ENCODE measurements at places on chromosomes 5 and 9.

DNA sequence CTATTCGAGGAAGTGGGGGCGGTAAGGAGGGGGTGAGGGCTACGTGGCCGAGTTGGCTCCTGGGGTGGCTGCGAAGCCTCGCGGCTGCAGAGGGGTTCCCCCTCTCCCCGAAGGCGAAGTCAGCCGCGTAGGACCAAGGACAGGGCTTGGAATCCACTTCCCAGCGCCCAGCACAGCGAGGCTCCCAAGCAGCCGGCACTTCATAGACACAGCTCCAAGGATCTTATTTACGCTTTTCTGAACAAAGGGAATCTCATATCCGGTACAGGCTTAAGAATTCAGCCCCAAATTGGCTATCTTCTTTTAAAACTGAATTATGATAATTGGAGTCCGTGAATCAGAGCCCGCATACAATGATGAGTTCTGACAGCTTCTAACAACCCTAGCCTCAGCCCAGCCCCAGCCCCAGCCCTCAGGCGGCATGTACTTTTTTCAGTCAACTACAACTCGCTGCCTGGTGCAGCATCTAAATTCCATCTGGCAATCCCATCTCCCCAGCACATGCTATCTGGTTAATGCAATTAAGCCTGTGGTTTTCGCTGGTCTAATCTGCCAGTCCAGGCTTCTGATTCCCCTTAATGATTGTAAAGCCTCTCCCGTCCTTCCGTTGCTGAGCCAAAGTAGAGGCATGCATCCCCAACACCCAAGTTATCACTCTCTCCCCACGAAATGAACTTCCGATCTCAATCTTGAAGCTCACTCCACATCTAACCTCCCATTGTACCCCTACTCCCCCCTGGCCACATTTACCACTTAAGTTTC, 1.0 kb downstream of the ELAVL2 start:
- DNase-seq: no peak

DNA sequence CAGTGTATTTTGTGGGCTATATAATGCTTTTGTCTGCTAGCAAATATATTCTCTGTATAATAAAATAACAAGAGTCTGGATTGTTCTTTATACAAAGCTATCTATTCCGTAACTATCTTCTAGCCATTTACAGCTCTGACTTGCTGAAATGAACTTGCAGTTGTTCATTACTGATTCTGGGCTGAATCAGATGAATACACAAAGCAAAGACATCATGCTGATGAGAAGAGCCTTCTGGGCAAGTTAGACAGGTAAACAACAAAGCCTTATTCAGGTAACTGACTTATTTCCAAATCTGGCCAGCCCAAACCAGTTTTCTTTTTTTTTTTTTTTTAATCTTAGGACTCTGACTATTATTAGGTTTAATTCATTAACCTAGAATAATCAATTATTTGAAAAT, 255.5 kb downstream of the KIAA0825 start:
- no peak for DNase-seq

GRCh38 chr9:8571643-8572042, 772.1 kb upstream of the DMAC1 start:
- no peak for DNase-seq

DNA sequence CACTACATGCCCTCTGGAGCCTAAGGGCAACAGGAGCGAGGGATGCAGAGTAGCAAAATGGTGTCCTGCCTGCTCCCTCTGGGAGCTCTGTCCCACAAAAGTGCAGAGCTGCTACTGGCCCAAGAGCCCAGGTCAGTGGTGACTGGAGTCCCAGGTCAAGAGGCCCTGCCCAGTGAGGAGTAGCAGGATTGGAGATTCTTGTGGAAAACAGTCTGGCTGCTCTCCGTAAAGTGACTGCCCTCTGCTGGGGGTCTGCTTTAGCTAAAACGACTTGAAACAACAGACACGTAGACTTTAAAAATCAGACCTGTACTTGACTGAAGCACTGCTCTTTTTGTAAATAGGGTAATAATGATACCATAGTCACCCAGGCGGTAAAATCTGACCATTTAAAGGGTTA, 917.0 kb downstream of the MAT2B start:
- DNase-seq: no peak

DNA sequence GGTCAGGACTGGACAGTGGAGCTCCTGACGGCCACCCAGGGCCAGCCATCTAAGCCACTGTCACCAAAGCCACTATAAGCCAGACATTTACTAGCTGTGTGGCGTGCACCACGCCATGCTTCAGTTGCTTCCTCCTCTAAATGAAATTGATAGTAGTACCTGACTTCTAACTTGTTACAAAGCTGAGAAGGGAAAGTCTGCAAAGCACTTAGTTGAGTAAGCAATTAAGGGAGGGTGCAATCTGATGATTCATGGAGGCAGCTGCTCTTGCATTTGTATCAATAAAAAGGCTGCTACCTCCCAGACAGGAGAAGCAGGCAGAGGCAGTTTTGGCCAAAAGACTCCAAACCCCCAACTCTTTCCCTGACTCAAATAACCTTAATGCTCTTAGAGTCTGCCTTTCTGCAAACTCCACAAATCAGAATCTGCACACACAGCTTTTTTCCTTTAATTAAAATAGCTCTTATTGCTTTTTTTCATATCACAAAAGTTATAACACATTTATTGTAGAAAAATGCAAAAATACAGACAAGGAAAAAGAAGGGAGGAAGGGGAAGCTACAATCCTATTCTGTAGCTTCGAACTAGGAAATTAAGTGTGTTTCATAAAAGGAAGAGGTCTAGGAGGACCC, 19.3 kb upstream of the RAPGEF1 start:
- DNase-seq: no peak

DNA sequence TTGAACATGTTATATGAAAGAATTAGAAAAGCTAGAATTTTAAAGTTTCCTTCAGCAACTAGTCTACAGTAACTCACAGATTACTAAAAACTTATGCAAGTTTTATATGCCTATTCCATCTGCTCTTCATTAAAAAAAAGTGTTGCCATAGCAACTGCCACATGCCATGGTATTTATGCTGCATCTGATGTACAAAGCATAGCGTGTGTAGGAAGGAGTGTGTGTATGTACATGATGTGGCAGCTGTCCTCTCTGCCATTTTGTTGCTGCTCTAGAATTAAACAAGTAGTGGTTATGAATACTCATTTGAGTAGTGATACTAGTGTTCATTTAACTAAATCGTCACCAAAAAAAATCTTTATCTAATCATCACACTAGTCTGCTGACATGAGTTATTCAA, 593.5 kb downstream of the CETN3 start:
- DNase-seq: no peak

DNA sequence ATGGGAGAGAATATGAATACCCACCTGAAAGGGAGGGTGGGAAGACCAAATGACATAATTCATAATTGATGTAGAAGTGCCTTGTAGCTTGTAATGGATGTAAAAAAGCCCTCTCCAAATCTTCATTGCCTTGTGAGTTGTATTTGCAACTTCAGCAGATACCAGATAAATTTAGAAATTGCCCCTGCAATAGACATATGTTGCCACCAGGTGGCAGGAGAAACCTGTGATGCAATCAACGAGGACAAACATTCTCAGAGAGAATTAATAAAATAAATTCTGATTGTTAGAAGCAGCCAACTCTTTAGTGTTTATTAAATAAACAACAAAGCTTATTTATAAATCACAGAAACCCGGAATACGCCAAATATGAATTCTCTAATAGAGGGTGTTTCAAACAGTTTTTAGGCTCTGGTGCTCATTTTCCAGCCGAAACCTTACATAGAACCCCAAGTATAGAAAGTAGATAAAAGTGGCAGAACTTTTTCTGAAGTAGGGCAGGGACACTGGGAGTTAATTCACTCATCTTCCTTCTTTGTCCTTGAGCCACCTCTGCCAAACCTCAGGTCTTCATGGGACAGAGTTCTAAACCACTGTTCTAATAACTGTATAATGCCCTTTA, 147.8 kb downstream of the TMEM38B start:
- no peak for DNase-seq

DNA sequence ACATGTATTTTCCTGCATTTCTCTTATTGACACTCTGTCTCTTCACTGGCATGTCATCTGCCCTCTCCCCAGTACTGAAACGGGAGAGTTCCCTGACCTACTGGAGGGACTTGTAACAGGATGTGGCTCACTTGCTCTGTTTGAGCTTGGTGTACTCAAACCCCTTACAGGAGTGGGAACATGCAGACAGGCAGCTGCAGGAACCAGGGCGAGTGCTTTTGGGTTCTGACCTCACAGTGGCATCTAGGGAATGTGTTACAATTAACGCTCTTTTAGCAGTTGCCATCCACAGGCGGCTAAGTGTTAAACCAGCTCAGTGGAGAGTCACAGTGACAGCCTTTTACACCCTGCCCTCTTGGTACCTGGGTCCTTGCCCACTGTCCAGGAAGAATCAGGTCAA, 300.3 kb upstream of the GRAMD2B start:
- no peak for DNase-seq

DNA sequence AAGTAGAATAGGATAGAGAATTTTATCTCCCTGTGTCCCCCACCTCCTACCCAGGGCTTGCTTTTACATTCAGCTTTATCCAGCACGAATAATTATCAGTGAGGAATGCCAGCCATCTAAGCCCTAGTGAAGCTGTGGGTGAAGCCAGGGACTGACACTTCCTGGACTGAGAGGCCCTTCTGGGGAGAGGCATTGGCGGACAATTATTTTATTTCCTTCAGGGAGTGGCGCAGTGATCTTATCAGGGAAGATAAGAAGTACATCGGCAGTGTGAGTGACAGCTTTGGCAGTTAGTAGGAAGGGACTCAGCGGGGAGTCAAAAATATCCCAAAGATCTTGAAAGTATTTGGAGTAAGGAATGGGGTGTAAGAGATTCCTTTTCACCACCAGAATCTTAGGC, 34.9 kb upstream of the RPS23 start:
- DNase-seq: no peak

DNA sequence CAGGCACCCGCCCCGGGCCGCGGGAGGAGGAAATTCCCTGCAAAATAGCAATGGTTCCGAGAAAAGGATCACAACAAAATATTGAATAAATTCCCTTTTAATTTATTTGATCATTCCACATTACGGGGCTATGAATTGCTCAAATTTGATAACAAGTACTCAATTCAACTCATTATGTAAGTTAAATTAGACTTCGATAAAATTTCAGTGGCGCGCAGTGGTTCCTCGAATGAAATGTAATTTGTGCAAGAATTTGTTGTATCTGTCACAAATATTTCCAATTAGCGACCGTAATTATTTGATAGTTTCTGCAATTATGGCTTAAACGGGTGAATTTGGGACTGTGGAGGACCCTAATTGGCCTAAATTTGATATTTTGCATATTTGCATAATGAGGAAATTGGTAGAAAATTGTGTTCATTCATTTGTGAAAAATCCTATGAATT, 76.0 kb upstream of the TBCA start:
- DNase-seq: no peak

GRCh38 chr9:91837981-91838731, 111.9 kb downstream of the ROR2 start:
- DNase-seq: no peak

DNA sequence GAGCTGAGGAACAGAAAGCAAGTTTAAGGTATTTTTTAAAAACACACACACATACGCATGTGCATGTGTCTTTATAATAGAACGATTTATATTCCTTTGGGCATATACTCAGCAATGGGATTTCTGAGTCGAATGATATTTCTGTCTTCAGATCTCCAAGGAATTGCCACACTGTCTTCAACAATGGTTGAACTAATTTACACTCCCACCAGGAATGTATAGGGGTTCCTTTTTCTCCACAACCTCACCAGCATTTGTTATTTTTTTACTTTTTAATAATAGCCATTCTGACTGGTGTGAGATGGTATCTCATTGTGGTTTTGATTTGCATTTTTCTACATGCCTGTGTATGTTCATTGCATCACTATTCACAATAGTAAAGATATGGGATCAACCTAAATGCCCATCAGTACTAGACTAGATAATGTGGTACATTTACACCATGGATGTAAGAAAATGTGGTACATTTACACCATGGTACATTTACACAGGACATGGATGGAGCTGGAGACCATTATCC, 60.3 kb upstream of the MAP3K1 start:
- no peak for DNase-seq

GRCh38 chr5:1930880-1931603, 48.3 kb upstream of the IRX4 start:
- no peak for DNase-seq

- DNase-seq: no peak
Observed at GRCh38 chr9:108530141-108530540, 325.6 kb downstream of the ACTL7B start.

GRCh38 chr5:50958852-50959457, 292.5 kb downstream of the PARP8 start:
- no peak for DNase-seq

DNA sequence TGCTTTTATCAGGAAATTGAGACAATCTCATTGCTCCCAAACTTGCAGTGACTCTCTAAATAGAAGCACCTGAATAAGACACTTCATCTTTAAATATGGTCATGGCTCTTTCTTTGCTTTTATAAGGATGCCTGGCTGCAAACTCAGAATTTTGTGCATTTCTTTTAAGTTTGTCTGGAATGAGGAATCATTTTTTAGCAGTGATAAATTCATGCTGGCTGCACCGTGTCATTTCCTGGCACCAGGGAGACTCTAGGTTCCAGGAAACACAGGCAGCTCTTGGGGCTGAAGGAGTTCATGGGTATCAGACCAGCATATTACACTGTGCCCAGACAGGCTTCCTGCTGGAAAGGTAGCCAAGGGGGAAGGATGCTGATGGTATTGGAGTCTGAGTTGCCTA, 109.9 kb downstream of the NUDT12 start:
- DNase-seq: no peak

DNA sequence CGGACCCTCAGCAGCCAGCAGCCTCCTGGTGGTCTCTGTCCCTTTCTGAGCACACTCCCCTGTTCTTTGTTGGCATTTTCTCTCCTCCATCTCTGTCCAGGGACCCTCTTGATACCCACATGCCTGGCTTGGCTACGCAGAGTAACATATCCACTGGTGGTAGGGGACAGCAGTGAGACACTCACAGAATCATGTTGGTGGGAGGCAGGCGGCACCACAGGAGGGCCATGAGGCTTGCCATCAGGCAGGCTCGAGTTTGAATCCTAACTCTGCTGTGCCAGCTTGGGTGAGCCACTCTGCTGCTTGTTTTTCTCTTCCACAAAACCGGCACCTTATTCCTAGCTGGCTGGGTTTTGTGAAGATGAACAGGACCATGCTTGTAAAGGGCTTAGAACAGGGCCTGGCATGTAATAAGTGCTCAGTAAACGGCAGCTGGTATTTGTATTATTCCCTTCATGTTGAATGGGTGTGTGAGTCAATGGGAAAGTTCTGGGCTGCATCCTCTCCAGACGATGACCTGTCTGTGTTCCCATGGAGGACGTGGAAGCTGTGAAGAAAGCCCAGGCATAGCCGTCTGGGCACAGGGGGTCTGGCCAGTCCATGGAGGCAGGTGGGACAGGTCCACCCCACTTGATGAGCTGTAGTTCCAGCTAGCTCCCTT, 2.3 kb downstream of the COL27A1 start:
- DNase-seq: no peak

DNA sequence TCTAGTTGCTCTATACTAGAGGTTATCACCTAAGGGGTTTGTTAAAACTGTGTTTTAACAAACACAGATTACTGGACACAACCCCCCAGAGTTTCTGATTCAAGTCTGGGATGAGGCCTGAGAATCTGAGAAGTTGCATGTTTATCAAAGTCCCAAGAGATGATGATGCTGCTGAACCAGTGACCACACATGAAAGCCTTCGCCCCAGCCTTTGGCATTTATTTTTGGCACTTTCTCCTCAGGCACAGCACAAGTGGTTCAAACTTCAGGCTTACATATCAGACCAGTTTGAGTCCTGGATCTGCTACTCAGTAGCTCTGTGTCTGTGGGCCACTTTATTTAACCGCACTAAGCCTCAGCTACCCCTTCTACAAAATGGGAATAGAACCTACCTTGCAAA, 407.2 kb upstream of the PIK3R1 start:
- no peak for DNase-seq
